G401 (cell line): ENCODE measurements at places on chromosomes 11 and 22. TPM values are rescaled to one million over a fixed set of nuclear protein-coding genes. Genes with fewer than 3 reads are reported as not detected.

OR56A5 gene
- total RNA-seq: not detected in 2 replicates

FGF19 gene
- not detected in 2 replicates for total RNA-seq

HORMAD2 gene
- total RNA-seq: 9.0 TPM in 1 of 2 replicates, not detected in the other

CASP1 gene
- not detected in 2 replicates for total RNA-seq

SLC22A8 gene
- not detected in 2 replicates for total RNA-seq

CDKN1C gene
- total RNA-seq: 14.0 and 15.6 TPM in 2 replicates

SCGB2A2 gene
- total RNA-seq: not detected in 2 replicates

OR51F1 gene
- total RNA-seq: not detected in 2 replicates

GAB4 gene
- not detected in 2 replicates for total RNA-seq

UPK3A gene
- total RNA-seq: not detected in 2 replicates

FAM227A gene
- total RNA-seq: 0.37 and 0.41 TPM in 2 replicates

ANKRD42 gene
- 5.1 and 15.1 TPM in 2 replicates for total RNA-seq

CRYBB2 gene
- 0.86 TPM in 1 of 2 replicates, not detected in the other for total RNA-seq

PPP6R3 gene
- 108 and 157 TPM in 2 replicates for total RNA-seq

CNTF gene
- 0.75 and 2.0 TPM in 2 replicates for total RNA-seq

UBQLN3 gene
- total RNA-seq: not detected in 2 replicates

GDPD4 gene
- total RNA-seq: not detected in 2 replicates

NEFH gene
- 11.6 and 14.3 TPM in 2 replicates for total RNA-seq

ATL3 gene
- 26.0 and 40.0 TPM in 2 replicates for total RNA-seq

OOSP4B gene
- not detected in 2 replicates for total RNA-seq

ALDH3B2 gene
- total RNA-seq: not detected in 2 replicates

CEP126 gene
- 0.07 and 1.1 TPM in 2 replicates for total RNA-seq

BDNF gene
- 20.2 and 29.8 TPM in 2 replicates for total RNA-seq

MICAL3 gene
- 3.4 and 5.3 TPM in 2 replicates for total RNA-seq

TRPM5 gene
- total RNA-seq: not detected in 2 replicates

CLMP gene
- total RNA-seq: 0.37 and 2.5 TPM in 2 replicates

SEPTIN3 gene
- total RNA-seq: 1.2 and 2.4 TPM in 2 replicates

NPAS4 gene
- total RNA-seq: not detected in 2 replicates

HTR3B gene
- not detected in 2 replicates for total RNA-seq
